NCI-H748 treated with DMSO at 0.1 percent for 48 hours (cell line): ENCODE measurements at places on chromosomes 1 and 21.

GRCh38 chr1:188027613-188028012 is 1198.9 kb downstream of the PLA2G4A start:
- DNase-seq, result no peak

- DNase-seq, result no peak
Observed at GRCh38 chr1:48049823-48050535, 52.8 kb upstream of the TRABD2B start.

GRCh38 chr1:162107911-162108310 is 38.4 kb downstream of the NOS1AP start:
- no peak for DNase-seq

- no peak for DNase-seq
Observed at GRCh38 chr1:179857009-179857408, 20.6 kb downstream of the TOR1AIP2 start.

GRCh38 chr1:245575710-245576109 is 420.9 kb downstream of the KIF26B start:
- no peak for DNase-seq

DNA sequence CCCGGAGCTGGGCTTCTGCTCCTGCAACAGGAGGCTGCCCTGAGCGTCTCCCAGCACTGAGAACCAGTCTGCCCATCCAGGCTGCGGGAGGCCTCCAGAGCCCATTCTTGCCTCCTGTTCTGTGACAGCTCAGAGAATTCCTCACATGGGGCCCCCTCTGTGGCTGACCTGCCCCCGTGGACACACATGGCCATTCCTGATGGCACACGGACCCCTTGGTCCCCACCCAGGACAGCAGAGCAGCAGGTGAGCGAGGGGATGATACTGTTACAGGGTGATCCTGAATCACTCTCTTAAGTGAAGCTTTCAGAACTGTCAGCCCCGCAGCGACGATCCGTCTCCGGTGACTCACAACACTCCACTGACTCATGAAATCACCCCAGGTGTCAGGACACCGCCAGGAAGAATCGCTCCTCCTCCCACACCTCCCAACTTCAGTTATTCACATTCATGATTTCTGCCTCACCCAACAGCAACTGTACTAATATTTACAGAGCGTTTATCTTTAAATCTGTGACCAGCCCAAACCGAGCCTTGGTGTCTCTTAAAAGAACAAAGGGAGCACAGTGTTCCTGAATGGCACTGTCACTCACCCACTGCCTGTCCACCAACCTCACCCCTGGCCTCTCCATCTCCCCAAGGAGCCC is 22.5 kb downstream of the CHD5 start:
- DNase-seq, result peak; percentile 35

DNA sequence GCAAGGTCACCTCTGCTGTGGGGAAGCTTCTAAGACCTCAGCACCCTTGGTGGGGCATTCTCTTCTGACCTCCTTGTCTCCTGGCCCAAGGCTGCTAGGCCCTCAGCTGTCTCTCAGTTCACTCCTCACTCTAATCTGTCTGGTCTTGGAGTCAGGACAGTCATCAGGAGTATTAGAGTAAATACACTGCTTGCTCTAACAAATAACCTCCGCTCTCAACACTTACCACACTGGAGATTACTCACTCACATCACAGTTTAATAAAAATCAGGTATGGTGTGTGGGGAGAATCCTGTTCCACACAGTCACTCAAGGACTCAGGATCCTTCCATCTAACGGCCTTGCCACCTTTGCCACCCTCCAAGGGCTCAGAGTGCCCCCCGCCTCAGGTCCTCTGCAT is 26.6 kb upstream of the TMEM61 start:
- no peak for DNase-seq

- no peak for DNase-seq
Observed at GRCh38 chr1:20666146-20666545, 5.0 kb upstream of the DDOST start.

GRCh38 chr1:22275626-22276395 is 132.9 kb upstream of the WNT4 start:
- peak; percentile 10 for DNase-seq

DNA sequence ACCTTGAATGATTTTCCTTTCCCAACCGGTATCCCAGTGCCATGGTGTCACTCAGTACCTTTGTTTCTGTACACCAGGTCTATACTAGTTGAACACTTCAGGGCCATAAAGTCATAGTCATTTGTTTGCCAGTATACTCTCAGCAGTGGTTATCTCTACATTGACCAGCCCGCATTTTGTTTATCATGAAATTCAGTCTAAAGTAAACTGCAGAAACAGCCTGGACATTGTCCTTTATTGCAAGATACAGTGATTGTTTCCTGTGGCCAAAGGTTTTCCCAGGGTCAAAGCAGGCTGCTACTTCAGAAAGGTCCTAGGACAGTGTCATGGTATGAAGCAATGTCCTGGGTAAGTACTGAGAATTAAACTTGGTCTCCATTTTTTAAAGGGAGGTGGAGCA is 407.4 kb downstream of the RWDD3 start:
- DNase-seq, result no peak

- no peak for DNase-seq
Observed at GRCh38 chr21:37489553-37489952, 123.0 kb downstream of the DYRK1A start.

DNA sequence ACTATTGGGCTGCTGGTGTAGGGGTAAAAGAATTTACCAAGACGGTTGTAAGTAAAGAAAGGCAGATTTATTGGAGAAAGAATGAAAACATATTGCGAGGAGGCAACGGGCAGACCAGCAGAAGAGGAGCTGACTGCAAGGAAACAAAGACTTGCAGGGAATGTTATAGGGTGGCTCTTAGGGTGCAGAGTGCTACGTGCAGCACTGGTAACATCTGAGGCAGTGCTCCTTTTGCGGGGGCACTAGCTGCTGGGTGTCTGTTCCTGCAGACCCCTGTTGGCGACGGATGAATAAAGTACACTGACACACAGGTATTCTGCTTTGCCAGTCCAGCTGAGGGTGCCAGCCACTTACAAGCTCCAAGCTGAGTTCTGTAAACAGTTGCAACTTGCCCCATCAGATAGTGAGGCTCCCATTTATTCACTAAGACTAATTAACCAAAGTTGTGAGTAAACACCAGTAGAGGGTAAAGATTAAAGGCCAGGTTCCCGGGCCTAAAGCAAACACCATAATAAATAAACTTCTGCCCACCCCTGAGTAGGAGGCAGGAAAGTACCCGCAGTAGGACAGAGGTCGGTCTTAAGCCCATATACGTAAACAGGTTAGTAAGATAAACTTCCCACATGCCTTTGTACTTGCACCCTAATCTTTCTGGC is 140.2 kb upstream of the KCNK1 start:
- DNase-seq, result no peak

- no peak for DNase-seq
Observed at GRCh38 chr1:10655002-10655401, 141.4 kb downstream of the CASZ1 start.

- no peak for DNase-seq
Observed at GRCh38 chr1:2384941-2385481, 6.3 kb downstream of the MORN1 start.
